ENCODE measurements at places on chromosomes 7 and 10.

DNA sequence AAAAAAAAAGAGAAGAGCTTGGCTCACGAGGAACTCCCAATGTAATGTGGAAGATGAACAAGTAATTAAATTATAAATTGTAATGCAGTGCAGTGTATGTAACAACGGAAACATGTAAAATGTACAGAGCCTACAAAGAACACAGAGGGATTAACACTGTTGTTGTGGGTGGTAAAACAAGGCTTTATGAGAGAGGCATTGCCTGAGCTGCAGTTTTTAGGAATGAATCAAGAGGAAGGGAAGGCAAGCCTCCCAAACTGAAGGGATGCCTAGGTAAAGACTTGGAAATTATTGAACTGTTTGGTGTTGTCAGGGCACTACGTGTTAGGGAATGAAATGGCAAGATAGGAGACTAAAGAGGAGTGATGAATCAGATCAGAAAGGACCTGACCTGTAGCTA, 213.7 kb downstream of the HTR7 start:
- DNase-seq, result no peak

GRCh38 chr10:122050811-122051210, 61.8 kb downstream of the TACC2 start:
- no peak for DNase-seq

DNA sequence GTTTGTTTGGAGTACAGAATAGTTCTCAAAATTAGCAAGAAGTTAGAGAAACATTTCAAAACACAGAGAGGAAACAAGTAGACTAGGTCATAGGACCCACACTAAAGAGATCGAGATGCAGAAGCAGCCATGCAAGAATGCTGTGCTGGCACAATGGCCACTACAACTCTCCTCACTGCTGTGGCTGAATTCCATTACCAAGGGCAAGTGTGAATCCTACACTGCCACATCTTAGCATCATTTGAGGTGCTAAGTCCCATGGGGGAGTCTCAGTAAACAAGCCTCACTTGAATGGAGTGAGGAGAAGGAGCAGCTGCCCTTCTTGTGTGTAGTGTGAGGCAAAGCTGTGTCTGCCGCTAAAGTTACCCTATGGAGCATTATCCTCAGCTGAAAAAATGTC, 56.7 kb downstream of the PCLO start:
- DNase-seq, result no peak

- no peak for DNase-seq
Measured at GRCh38 chr10:4307910-4308309, 518.1 kb upstream of the AKR1E2 start.

GRCh38 chr7:108413782-108414492, 42.3 kb downstream of the NRCAM start:
- DNase-seq, result peak; percentile 9

DNA sequence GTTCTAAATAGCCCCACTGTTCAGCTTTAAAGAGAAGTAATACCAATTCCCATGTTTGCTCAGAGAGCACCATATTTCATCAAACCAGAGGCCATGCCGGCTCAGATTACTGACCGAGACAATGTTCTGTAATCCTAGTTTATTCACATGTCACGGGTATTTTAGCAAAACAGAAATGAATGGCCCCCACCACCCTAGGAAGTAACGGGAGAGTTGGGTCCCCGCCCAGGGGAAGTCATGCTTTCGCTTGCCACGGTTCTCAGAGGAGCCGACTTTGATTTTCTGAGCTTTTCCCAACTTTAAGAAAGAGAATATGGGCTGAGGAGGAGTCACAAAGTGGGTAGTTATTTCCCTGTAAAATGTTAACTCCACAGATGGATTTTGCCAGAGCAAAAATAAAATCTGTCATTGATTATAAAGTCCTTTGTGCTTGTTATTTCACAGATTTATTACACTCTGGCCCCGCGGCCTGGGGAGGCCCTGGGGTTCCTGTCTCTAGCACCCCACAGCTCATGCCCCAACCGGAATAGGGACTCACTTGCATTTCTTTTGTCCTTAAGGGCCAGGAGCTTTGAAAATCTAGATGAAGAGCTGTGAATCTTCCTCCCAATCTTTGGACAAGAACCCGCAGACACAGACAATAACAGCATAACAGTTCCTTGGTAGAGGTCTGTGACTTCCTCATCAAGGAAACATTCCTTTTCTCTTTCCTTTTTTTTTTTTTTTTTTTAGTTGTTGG, 3.7 kb upstream of the GDF10 start:
- no peak for DNase-seq

DNA sequence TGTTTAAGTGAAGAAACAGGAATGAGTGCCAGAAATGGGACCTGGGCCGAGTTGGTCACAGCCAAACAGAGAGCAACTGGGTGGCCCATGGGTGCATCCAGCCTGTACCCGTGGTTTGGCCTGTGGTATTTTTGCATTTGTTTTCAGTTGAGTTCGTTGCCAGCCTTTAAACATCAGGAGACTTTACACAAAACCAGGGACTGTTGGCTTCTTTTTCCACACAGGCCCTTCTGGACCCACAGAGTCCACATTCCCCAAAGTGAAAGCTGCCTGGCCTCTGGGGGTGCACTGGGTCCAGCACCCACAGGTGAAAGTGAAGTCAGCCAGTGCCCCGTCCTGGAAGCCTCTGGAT, 54.1 kb upstream of the TNS3 start:
- no peak for DNase-seq

- no peak for DNase-seq
Measured at GRCh38 chr7:126450269-126450671, 802.5 kb downstream of the GRM8 start.

- no peak for DNase-seq
Measured at GRCh38 chr10:23192712-23193434, 761 bp downstream of the PTF1A start.

DNA sequence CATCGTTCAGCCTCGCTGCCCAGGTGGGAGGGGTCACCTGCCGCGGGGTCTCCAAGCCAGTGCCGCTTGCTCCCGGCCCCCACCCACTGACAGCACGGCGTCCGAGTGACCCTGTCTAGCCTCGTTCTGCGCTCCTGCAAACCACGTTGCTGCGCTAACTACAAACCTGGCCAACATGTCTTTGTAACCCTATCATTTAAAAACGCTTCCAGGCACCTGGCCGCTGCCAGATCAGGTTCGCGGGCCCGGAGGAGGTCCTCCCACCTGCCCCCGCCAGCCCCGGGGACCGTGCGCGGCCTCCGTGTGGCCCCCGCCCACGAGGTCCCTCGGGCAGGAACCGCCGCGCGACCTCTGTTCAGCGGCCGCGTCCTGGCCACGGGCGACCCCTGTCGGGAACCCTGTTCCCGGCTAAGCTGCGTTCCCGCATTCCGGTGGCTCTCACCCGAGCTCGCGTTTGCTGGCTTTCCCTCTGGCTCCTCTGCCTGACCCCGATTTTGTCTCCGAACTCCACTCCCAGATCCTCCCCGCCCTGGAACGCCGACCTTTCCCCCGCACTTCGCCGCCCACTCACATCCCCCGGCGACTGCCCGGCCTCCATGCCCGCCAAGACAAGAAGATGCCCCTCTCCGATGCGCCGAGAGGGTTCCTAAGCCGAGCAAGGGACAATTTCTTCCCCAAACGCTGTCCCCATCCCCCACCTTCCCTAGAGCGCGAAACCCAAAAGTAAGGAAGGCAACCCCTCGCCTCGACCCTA, 2.4 kb downstream of the SFMBT2 start:
- DNase-seq, result peak; percentile 57

DNA sequence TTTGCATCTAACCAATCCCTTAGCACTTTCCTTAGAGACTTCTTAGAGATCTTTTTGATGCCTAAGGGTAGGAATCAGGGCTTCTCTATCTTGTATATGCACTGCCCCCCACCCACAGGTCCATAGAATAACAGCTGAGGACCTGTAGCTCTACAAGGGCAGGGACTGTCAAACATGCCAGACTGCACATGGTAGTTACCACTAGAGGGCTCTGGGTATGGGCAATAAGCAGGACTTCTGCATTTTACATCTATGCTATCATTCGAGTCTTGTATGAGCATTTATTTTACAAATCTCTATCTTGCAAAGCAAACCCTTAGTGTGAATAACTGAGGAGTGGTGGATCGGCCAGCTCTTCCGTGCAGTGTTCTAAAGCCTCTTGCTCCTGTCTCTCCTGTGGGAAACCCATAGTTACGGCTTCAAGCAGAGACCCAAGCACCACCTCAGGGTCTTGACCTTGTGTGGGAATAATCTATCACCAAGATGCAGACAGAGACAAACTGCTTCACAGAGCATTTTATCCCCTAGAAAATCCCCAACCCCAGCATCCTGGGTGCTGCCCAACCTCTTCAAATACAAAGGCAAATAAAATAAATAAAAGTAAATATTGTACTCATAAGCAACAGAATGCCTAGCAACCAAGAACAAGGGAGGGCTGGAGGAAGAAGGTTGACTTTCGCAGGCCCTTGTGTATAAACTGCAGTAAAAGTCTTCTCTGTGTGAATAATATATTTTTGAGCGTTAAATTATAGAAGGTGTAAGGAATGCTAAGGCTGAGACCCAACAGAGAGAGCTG, 219.3 kb downstream of the WDR11 start:
- peak; percentile 12 for DNase-seq

DNA sequence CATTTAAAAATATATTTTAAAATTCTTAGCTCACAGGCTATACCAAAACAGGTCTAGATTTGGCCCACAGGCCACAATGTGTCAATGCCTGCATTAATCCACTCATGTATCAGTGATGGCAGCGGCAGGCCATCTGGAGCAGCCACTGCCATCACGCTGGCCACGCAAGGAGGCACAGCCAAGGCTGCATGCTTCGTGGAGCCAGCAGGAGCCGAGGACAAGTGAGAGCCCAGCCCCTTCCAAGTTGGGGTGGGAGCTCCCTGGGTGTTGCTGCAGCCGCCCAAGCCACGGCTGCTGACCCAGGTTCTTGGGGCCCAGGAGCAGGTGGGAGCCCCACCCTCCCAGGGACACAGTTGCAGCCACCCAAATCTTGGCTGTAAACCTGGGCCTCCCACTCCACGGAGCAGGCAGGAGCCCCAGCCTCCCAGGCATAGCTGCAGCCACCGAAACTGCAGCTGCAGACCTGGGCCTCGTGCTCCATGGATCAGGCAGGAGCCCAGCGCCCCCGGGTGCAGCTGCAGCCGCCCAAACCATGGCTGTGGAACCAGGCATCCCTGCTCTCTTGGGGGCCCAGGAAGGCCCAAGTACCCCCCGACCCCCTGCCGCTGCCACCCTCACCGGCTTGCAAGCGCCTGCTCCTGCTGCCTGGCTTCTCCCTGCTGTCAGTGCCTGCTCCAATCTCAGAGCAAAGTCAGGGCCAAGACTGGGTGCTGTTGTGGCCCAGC, 87.3 kb upstream of the CACUL1 start:
- no peak for DNase-seq

DNA sequence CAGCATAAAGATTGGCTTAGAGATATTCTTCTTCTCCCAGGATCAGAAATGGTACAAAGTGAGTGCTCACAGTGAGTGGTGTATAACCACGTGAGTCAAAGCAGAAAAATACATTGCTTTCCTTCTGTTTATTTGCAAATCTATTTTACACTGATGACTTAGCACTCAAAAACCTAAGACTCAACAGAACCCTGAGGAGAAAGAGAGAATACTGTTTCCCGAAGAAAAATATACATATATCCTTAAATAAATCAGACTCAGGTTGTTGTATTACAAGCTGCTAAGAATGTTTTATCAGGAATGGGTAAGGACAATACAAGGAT, 48.7 kb downstream of the ODAD2 start:
- no peak for DNase-seq

GRCh38 chr10:25176421-25176968, 1.7 kb downstream of the GPR158 start:
- no peak for DNase-seq

DNA sequence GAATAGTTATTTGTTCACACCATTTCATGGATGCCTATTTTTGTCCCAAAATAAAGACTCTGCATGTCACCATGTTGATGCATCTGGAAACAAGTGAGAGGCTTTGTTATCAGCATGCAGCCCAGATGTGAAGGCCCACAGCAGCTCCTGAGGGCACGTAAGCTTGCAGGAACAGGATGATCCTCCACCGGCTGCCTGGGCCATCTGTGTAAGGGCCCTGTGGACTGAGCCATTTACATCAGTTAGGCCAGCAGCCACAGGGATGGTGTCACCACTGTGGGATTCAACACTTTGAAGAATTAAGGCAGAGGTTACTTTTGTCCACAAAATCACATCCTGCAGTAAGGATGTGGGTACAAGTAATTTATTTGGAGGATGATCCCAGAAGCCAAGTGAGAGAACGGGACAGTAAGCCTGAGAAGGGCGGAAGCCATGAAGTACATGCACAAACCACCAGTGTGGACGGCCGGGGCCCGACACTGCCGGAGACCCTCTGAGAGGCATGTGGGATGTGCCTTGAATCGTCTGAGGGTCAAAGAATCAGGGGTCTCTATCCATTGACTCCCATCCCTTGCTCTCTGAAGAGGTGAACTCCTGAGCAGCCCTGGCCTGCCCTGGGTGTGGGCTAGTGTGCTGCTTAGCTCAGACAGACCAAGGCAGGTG, 609.7 kb downstream of the DNAJB6 start:
- no peak for DNase-seq

DNA sequence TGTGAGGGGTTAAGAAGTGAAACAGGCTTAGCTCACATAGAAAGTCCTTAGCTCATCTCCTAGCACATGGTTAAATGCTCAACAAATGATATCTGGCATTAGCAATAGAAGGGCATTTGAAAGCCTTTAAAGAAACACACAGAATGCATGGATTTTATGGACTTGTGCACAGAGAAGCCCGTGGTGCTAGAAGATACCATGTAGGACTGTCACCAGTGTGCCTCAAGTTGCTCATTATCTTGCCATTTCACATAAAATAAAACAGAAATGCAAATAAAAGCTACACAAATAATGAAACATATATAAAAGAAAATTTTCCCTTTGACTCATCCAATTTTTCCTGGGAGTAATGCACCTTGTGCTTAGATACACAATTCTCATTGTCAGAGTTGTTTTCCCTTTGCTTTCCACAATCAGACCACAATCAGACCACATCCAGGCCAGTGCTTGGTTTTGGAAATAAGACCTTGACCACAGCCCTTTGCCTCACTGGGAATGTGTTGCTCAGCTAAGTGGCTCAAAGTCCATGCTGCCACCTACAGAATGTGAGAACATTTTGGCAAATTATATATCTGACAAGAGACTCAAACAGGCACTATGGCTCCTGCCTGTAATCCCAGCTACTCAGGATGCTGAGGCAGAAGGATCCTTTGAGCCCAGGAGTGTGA, 9.5 kb upstream of the WDR11 start:
- no peak for DNase-seq

- DNase-seq, result no peak
Measured at GRCh38 chr10:126369125-126369710, 19.1 kb downstream of the ADAM12 start.

DNA sequence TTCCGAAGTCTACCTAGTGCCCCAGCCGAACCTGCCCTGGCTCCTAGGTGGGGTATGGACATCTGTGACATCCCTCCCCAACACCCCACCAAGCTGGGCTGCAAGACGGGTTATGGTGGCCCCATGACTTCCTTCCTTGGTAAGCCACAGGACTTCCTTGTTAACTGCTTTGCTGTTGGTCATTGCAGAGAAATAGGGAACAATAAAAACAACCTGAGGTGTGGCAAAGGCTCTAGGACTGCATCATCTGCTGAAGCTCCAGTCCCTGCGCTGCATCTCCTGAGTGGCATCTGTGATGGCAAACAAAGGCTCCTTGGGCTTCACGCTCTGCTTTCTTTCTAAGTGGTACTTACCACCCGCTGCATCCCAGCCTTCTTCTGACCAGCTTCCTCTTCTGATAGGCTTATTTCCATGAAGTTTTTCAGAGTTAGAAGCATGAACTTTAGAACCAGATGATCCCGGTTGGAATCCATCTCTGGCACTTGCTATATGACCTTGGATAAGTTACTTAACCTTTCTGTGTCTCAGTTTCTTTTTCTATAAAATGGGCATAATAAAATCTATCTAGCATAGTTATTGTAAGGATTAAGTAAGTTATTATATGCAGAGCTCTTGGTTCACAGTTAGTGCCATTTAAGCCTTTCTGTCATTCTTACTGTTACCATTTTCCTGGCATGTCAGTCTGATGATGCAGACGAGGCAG, 216.8 kb downstream of the RPS24 start:
- DNase-seq, result peak; percentile 17
